Activated CD4-positive, alpha-beta T cell treated with anti-CD3 and anti-CD28 coated beads for 48 hours (primary cell): ENCODE measurements at places on chromosomes 7 and 10.

DNA sequence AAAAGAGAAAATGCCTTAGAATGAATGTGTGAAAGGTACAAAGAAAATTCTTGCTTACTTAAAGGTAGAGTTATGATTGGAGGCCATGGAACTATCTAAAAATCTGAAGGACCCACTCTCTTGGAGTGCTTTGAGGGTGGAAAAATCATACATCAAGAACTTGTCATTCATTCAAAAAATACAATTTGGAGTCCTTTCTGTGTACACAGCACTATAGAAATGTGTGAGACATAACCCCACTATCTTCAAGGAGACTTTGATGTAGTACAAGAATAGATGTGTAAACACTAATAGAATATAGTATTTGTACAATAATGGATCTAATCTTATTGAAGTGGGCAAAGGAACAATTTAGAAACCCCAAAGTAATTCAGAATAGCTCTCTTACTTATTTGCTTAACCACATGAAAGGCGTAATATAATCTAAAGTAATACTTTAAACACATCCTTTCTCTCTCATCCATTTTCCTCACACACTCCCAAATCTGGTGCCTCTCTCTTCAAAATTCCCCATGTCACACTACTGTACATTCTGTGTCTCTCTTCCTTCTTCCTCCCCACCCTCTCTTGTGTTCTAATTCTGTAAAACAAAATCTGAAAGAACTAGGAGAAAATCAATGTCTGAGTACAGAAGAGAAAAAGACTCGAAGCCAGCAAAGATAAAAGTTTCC, 166.7 kb downstream of the DNAJB9 start:
- DNase-seq = no peak

GRCh38 chr10:30114401-30114800, 55.0 kb upstream of the JCAD start:
- DNase-seq = no peak

DNA sequence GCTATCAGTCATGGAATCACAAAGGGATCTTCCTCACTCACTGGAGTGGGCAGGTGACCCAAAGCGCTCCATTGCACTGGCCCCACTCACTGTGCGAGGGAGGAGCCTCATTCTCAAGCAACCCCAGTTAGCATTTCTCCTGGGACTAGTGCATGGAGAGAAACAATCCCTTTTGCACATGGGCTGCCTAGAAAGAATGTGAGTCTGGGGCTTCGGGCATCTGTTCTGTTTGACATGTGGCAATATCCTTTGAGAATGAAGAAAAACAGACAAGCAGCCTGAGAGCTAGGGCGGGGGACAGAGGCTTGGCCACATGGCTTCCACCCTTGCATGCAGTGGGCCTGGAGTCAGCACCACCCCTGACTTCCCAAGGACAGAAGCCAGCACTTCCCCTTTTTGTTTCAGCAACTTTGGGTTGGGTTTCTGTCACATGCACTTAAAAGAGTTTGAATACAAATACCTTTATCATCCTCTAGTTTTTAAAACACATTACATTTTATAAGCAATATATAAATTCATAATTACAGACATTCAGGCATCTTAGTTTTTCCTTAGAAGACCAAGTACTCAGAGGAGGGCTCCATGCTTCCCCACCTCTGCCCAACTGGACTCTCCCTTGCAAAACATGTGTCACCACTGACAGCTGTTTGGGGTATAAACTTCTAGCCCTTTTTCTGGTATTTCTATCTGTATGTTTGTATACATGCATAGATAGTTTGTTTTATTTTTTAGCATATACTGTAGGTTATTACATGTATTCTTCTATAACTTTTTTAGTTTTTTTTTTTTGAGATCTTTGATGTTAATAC, 73.8 kb downstream of the RBM20 start:
- no peak for DNase-seq

- no peak for DNase-seq
These were observed 481 bp upstream of the NPM3 start for GRCh38 chr10:101783736-101784118.

GRCh38 chr7:66418537-66418936, 210.1 kb upstream of the KCTD7 start:
- DNase-seq = no peak

DNA sequence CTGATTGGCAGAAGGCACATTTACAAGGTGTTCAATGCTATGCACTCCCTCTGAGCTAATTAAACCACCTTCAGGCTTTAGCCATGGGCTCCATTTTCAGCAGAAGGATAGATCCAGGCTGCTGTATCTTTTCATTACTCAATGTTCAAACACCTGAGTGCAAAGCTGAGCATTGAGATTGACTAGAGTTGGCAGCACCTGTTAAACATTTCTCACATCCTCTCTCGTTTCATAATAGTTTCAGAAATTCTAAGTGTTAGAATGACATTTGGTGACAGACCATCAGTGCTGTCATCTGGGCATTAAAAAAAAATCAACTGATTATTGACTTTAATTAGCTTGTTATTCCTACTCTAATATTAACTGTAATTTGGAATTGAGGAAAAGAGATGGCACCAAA, 187.1 kb upstream of the SEMA3E start:
- DNase-seq = no peak

- DNase-seq = no peak
These were observed 555.7 kb downstream of the AUTS2 start for GRCh38 chr7:70153933-70154332.
